Amniotic stem cell (primary cell): ENCODE measurements at places on chromosomes 1 and 21.

GRCh38 chr1:8022395-8023286 lies 3.5 kb downstream of the ERRFI1 start:
- DNase-seq = no peak

- no peak for DNase-seq
Measured at GRCh38 chr1:33272930-33273329, 16.6 kb downstream of the ZNF362 start.

DNA sequence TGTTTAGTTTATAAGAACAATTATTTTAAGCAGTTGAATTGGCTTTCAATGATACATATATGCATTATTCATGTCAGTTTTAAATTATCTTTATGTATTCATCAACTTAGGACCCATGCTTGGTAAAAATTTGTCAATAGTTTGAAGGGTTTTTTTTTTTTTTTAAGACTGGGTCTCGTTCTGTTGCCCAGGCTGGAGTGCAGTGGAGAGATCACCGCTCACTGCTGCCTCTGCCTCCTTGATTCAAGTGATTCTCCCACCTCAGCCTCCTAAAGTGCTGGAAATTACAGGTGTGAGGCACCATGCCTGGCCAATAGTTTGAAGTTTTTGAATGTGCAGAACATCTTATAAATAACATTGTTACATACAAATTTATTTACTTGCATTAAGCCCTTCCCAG lies 1671.0 kb upstream of the B3GALT2 start:
- no peak for DNase-seq

DNA sequence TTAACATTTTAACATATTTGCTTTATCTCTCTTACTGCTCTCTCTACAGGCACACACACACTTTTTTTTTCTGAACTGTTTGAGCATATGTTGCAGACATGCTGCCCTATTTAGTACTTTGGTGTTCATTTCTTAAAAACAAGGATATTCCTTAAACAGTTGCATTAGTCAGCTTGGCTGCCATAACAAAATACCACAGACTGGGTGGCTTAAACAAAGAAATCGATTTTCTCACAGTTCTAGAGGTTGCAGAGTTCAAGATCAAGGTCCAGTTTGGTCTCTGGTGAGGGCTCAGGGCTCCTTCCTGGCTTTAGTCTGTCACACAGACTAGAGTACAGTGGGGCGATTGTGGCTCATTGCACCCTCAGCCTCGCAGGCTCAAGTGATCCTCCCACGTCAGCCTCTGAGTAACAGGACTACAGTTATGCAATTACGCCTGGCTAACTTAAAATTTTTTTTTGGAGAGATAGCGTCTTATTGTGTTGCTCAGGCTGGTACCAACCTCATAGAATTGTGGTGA lies 46.7 kb downstream of the RPRD2 start:
- no peak for DNase-seq

DNA sequence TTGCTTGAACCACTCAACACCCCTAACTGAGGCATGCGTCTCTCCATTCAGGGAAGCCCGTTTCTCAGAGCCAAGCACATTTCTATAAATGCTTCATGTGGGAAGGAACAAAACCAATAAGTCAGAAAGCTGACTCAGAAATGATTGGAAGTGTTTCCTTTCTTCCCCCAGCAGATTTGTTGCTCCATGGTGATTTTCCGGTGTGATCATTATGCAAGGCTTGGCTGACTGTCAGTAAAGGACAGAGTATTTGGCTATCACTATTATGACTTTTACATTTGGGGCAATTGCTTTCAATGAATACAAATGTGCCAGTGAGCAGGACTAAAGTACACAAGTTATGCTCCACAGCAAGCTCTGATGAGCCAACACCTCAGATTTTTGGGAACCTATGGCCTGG lies 53.3 kb upstream of the ZC3H11B start:
- DNase-seq = no peak

GRCh38 chr1:233885196-233885920 lies 19.1 kb upstream of the SLC35F3 start:
- DNase-seq = no peak

DNA sequence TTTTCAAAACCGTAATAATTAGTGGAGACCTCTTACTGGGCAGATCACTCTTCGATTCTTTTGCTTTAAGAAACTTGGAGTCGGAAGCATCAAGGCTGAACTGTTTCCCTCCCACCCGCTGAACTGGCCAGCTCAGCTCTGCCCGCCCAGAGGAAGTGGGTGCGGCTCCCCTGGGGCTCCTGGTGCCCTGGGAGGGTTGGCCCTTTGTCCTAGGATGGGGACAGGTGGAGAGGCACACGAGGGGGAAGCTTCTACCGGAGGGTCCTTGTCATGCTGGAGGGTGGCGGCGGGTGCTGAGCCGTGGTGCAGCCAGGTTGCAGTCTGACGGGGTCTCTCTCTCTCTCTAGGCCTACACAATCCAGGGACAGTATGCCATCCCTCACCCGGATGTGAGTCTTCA lies 64.3 kb upstream of the COL6A1 start:
- no peak for DNase-seq

GRCh38 chr1:50424045-50424883 lies 1.0 kb upstream of the DMRTA2 start:
- DNase-seq = no peak

DNA sequence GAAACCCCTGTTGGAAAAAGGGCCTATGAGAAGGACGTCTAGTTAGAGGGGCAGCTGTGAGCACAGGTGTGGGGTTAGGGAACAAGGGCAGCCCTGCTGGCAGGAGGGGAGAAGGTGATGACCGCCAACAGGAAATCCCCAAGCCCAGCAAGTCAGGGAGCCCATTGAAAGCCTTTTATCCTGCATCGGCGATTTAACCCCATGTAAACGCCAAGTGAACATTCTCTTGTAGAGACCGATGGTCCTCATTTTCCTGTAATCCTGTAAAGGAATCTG lies 1.1 kb upstream of the BSND start:
- DNase-seq = no peak

DNA sequence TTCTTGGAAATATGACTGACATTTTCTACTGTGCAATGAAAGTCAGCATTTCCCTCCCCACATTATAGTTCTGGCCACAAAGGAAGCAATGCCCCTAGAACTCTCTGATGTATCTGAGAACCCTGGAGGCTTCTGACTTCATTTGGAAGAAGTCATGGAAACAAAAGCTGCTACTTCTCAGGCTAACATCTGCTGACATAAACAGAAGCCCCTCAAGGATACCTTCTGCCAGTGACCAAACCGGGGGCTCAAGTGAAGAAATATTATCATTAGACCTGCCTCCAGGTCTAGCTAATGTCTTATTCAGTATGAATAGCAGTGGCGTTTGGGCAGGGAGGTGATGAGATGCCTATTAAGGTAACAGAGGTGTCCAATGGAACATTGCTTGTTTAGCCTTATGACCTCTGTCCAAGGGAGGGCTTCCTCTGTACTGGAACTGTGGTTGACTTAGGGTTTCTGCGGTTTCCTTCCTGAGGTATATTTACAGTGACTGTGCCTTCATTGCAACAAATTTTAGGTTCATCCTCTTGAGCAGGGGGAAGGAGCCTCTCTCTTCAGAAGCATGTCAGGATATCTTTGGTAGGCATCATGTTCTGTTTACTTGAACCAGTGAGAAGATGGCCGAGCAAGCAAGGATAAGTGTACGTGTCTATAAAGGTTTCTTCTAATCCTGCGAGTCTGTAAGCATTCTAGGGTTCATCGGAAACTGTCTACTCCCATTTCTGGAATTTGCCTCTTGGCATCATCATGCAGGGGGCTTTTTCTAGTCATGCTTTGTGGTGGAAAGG lies 161.7 kb downstream of the PBX1 start:
- no peak for DNase-seq

DNA sequence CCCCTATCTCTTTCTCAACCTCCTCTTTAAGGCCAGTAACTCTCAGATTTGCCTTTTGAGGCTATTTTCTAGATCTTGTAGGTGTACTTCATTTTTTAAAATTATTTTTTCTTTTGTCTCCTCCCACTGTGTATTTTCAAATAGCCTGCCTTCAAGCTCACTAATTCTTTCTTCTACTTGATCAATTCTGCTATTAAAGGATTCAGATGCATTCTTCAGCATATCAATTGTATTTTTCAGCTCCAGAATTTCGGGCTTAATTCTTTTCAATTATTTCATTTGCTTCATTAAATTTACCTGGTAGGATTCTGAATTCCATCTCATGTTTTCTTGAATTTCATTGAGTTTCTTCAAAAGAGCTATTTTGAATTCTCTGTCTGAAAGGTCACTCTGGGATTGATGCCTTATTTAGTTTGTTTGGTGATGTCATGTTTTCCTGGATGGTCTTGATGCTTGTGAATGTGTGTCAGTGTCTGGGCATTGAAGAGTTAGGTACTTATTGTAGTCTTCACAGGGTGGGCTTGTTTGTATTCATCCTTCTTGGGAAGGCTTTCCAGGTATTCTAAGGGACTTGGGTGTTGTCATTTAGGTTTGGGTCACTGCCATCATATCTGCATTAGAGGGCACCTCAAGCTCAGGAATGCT lies 3.6 kb upstream of the HHAT start:
- no peak for DNase-seq

DNA sequence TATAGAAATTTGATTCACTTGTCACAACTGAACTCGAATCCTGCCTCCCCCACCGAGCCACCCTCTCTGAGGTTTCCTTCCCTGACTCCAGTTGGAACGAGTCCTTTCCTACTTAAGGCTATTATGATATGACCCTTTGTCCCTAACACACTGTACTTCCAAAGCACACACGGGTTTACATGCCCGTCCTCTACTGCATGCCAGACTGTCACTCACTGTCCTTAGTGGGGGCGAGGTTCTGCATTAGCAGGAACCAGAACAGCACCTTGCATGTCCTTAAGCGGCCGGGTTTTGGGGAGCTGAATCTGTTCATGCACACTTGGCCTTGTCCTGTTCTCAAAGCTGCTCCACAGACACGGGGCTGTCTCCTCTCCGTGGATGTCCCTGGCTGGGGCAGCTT lies 164.6 kb upstream of the KCNJ6 start:
- DNase-seq = no peak

DNA sequence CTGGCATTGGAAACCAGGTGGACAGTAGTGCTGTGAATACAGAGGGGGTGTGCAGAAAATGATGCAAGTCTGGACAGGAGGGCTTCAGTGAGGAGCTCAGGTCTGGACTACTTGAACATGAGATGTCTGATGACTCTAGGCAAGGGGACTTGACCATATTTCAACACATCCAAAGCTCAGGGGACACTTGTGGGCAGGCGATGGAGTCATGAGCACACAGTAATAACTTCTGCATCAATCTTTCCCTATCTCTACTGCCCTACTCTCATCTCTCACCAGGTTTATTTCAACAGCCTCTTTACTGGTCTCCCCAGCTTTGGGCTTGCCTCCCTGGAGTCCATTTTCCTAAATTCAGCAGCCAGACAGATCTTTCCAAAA lies 21.9 kb downstream of the FMO2 start:
- DNase-seq = no peak

- no peak for DNase-seq
Measured at GRCh38 chr1:110426854-110427253, 19.4 kb upstream of the LAMTOR5 start.

DNA sequence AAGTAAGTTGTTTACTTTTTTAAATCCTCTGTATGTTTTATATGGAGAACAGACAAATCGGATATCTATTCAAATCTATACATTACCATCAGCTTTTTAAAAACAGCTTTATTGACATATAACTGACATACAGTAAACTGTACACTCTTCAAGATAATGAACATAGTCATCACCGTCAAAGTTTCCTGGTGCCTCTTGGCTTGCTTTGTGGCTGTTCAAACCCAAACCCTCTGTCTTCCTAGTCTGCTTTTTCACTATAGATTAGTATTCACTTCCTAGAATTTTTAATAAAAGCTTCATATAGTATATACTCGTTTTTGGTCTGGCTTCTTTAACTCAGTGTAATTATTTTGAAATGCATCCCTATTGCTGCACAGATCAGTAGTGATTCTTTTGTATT lies 56.4 kb upstream of the TPTE start:
- no peak for DNase-seq

DNA sequence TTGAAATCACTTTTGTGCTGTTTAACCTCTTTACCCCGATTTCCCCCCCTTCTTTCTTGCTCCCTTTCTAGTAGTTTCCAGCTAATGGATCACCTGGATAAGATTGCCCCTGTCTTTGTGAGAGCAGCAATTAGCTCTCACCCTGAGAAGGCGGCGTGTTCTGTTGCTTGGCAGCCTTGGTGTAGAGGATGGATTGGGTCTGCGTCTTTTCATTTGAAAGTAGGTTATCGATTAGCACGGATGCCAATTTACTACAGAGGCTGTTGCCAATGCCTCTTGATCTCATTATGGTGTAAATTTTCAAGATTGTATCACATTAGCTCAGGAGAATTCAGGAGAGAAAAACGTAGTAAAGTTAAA lies 26.4 kb downstream of the KIF26B start:
- DNase-seq = no peak

DNA sequence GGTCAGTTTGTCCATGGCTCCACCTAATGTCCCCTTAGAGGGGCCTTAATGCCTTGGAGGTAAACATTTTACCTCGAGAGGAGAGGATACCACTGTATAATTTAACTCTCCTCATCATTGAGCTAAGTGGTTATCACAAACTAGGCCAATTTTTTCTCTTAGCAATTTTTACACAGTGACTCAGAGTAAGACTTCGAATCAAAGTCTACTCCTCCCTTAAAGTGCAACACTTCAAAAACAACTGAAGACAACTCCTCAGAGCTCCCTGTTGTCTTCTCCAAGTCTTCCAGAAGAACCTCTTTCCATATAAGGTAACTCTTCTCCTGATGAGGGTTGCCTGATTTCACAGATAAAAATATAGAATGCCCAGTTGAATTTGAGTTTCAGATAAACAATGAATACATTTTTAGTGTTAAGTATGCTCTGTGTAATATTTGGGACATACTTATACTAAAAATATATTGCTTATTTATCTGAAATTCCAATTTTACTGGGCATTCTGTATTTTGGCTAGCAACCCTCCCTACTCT lies 4.9 kb upstream of the PTGFRN start:
- no peak for DNase-seq

- no peak for DNase-seq
Measured at GRCh38 chr1:109969907-109970306, 14.7 kb upstream of the AHCYL1 start.

DNA sequence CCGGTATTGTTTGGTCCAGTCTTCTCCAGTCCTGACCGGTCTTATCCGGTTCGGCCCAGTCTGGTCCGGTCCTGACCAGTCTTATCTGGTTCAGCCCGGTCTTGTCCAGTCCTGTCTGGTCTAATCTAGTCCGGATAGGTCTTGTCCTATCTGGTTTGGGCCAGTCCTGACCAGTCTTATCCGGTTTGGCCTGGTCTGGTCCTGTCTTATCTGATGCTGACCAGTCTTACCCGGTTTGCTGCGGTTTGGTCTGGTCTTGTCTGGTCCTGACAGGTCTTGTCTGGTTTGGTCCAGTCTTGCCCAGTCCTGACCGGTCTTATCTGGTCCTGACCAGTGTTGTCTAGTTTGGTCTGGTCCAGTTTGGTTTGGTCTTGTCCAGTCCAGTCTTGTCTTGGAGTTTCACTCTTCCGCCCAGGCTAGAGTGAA lies 30.1 kb downstream of the DHX9 start:
- no peak for DNase-seq

- DNase-seq = no peak
Measured at GRCh38 chr1:100624886-100625610, 87.1 kb downstream of the GPR88 start.

- no peak for DNase-seq
Measured at GRCh38 chr1:88742531-88742930, 58.5 kb downstream of the PKN2 start.
